ENCODE measurements at places on chromosomes 7 and 10.

DNA sequence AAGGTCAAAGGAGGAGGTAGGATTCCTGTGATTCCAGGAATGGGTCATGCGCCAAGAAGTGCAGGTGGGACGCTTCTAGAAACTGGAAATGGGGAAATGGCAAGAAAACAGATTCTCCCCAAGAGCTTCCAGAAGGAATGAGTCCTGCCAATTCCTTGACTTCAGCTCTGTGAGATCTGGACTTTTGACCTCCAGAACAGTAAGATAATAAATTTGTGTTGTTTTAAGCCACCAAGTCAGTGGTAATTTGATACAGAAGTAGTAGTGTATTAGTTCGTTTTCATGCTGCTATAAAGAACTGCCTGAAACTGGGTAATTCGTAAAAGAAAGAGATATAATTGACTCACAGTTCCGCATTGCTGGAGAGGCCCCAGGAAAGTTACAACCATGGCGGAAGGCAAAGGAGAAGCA, 178.6 kb upstream of the GALNT17 start:
- no peak for DNase-seq

- DNase-seq: no peak
These were observed 538 bp downstream of the TRIM8 start for GRCh38 chr10:102644646-102645387.

DNA sequence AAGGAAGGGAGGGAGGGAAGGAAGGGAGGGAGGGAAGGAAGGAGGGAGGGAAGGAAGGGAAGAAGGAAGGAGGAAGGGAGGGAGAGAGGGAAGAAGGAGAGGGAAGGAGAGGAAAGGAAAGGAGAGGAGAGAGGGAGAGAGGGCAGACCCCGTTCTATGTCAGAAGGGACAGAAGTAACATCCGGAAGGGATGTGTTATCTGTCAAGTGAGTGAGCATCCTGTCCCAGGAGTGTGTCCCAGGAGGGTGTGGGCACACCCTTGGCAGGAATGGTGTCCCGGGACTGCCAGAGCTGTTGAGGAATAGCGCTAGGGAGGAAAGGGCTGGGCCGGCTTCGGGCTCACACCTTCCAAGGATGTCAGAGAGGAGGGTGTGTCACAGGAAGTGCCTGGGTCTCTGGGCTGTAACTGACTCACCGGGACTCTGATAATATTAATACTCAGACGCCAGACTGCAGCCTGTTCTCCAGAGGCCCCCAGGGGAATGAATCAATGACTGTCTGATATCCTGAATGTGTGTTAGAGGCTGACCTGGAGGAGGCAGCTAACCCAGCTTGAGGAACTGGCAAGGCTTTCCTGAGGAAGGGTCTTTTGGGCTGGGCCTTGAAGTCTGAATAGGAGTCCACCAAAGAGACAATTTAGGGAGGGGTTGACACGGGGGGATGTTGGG, 125.6 kb upstream of the TNRC18 start:
- no peak for DNase-seq

GRCh38 chr7:22445140-22445743, 54.7 kb downstream of the STEAP1B start:
- peak; percentile 68 for DNase-seq

DNA sequence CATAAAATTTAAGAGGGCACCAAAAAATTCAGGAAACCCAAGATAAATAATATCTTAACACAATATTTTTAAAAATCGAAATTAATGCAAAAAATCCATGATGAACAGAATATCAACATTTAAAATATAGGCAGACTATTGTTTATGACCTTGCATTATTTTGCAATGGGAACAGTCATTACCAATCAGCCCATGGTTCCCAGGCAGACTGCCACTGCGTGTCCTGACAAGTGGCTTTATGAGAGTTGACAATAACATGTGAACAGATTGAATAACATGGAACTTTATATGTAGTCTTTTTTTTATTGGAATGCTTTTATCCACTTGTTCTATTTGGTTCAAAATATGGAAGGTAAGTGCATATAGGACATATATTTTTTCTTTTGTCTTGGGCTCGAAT, 3.1 kb upstream of the AVPI1 start:
- DNase-seq: no peak

Measured in NCI-H187 treated with DMSO at 0.1 percent for 48 hours (cell line).